Stimulated activated CD4-positive, alpha-beta T cell treated with anti-CD3 and anti-CD28 coated beads, Interleukin-12 subunit alpha, Interleukin-12 subunit beta, amount 100 ng/mL, for 48 hours (primary cell): ENCODE measurements at places on chromosomes 2 and 18.

DNA sequence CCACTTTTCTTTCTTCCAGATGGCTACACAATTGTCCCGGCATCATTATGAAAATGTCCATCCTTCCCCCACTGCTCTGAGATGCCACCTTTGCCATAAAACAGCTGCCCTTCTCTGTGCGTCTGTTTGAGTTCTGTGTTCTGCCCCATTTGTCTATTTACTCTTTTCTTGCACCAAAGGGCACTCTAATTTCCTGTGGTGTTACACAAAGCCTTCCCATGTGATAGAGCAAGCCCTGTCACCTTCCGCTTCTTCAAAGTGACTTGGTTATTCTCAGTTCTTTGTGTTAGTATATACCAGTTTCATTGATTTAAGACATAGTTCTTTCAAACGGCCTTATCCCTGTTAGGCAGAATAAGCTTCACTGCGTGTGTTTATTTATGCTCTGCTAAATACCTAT is 84.1 kb downstream of the FBXO15 start:
- DNase-seq = no peak

DNA sequence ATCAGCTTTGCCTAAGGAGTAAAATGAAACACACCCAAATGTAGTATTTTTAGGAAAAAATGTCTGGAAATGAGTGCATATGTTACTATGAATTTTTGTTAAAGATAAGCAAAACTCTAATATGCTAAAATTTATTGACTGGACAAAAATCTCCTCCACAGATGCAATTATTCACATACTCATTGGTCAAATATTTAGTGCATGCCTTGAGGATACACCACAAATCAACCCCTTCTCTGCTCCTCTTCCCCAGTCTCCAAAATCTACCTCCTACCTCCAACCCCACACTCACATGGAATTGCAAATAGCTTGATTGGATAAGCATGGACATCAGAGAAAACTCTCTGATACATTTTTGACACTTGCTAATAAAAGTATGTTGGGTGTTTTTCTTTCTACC is 95.6 kb upstream of the CDC42EP3 start:
- DNase-seq = no peak

DNA sequence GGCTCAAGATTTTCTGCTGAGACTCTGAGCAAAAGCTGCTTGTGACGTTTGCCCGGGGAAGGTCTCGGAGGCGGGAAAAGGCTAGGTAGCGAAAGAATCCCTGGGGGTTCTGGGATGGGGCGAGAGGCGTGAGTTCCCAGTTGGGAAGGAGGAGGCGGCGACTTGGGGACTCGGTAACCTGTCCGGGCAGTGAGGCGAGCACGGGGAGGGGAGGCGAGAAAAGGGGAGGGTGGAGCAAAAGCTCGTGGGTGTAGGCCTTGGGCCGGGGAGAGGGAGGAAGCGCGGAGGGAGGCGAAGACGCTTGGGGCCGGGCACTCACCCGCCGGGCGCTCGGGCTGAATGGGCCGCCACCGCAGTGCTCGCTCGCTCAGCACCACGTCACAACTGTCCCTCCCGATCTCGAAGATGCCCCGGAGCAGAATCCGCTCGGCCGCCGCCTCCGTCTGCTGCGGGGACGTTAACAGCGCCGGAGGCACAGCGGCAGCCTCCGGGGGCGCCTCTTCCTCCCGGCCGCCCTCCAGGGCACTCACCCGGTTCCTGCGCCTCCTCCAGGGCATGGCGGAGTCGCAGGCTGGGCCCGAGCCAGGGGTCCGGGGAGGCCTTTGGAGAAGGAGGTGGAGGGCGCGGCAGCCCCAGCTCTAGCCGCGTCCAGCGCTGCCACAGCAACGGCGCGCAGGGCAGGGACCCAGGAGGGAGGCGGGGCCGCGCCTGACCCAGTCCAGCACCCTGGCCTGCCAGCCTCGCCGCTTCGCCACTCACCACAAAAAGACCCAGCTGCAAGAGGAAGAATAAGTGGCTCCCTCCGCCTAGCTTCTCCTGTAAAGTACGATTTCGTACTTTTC is at the start of gene CERKL:
TSS of gene CERKL (minus strand) at position 656 of the 842 bp plus-strand sequence. CDS start at position 557, 99 bp downstream.
- peak; percentile 1 for DNase-seq

DNA sequence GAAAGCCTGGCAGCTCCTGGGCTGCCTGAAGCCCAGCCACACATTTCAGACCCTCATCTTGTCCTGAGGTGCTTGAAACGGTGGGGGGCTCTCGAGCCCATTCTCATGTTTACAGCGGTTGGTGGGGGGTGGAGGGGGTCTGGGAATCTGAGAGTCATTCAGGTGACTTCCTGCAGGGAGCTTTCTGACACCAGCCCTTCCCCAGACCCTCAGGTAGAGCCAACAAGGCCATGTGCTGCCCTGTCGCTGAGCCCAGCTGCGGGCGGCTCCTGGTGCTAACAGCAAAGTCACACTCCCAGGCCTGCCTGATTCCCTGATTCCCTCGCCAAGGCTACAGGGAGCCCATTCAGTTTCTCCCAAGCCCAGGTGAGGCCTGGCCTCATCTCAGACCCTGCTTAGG is 324.9 kb upstream of the MEX3C start:
- DNase-seq = no peak

GRCh38 chr2:94984964-94985575 is 40.4 kb upstream of the MAL start:
- no peak for DNase-seq

DNA sequence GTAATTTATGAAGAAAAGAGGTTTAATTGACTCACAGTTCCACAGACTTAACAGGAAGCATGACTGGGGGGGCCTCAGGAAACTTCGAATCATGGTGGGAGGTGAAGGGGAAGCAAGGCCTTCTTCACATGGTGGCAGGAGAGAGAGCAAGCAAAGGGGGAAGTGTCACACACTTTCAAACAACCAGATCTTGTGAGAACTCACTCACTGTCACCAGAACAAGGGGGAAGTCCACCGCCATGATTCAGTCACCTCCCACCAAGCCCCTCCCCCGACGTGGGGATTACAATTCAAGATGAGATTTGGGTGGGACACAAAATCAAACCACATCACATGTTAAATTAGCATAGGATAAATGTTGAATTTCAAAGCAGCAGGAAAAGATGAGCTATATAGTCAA is 56.2 kb downstream of the STRADB start:
- no peak for DNase-seq

GRCh38 chr18:45688833-45689232 is 35.1 kb upstream of the SLC14A1 start:
- DNase-seq = peak; percentile 56

DNA sequence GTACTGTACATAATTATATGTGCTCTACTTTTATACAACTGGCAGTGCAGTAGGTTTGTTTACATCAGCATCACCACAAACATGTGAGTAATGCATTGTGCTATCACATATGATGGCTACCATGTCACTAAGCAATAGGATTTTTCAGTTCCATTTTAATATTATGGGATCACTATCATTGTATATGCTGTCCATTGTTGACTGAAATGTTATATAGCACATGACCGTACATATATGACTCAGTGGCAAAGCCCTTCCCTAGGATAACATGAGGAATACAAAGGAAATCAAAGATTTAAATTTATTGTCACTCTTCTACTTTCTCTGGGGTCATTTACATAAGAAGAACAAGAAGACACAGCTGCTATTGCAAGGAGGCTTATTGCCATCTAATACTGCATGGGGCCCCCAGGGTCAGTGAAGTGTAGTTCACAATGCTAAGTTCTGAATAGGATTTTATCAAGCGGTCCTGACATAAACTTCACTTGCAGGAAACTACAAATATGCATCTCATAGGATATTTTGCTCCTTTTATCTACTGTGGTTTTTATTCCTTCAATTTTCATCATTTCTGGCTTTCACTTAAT is 21.8 kb downstream of the PDE1A start:
- DNase-seq = no peak

DNA sequence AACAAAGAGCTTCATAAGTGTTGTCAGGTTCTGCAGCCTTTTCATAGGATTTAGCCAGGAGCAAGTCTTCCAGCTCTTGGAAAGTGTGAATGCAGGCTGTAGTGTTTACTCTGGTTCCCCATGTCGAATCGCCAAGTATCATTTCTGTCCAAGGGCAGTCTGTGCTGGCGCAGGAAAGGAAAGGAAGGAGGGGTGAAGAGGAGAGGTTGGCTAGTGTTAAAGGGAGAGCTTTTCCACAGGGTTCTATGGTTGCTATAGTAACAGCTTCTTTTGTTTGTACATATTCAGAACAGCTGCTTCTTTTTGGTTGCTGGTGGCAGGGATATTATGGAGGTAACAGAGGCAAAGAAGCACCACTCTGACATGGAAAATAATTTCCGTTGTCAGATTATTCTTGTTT is 69.9 kb downstream of the KCNH7 start:
- DNase-seq = no peak

GRCh38 chr2:20443276-20443920 is 3.5 kb upstream of the RHOB start:
- DNase-seq = no peak

DNA sequence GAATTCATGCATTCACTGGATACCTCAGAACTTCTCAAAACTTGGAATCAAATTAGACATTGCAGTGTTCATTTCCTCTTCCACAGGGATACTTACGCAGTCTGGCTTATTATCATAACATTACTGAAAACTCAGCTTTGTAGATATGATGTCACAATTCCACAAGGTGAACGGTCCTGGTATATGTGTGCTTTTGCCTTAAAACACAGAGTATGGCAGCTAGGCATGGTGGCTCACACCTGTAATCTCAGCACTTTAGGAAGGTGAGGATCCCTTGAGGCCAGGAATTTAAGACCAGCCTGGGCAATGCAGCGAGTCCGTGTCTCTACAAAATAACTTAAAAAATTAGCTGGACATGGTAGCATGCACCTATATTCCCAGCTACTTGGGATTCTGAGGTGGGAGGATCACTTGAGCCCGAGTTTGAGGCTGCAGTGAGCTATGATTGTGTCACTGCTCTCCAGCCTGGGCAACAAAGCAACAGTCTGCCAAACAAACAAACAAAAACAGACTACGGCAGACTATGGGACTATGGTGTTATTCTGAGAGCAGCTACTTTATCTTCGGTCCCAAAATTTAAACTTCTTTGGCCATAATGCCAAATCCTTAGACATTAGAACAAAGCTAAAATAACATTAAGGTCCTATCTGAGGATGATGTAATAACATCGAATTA is 1191.9 kb upstream of the SLC39A10 start:
- DNase-seq = no peak

DNA sequence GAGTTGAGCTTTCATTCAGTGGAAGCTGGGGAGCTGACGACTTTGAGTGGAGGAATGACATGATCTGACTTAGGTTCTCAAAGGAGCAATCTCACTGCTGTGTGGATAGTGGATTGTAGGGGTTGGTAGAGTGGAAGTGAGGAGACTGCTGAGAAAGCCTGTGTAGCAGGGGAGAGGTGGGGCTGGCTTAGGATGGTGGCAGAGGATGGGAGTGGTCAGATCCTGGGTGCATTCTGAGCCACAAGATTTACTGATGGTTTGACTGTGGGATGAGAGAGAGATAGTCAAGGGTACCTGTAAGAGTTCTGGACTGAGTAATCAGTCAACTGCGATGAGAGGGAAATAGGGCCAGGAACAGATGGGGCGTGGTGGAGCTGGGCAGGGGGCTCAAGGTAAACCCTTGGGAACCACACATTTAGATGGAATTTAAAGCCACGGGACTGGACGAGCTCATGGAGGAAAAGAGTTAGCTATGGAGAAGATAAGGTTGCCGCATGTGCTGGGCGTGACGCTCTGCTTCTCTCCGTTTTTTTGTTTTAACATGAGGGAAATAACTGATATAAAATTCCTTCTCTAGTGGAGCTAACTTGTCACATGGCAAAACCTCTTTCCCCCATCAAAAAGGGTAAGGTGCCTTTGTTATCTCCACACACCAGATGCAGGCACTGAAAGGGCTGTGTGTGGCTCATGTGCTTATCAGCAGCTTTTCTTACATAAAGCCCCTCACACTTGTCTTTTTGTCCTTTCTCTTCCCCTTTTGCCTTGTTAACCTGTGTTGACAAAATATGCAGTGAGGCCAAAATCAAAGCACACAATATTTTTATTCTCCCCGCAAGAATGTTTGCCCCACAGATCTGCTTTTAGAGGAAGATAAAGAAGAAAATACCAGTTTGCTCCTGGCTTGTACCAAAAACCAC is 379.8 kb downstream of the TSN start:
- DNase-seq = no peak

- peak; percentile 51 for DNase-seq
Measured at GRCh38 chr2:25672494-25673299, 680 bp downstream of the DTNB start.

DNA sequence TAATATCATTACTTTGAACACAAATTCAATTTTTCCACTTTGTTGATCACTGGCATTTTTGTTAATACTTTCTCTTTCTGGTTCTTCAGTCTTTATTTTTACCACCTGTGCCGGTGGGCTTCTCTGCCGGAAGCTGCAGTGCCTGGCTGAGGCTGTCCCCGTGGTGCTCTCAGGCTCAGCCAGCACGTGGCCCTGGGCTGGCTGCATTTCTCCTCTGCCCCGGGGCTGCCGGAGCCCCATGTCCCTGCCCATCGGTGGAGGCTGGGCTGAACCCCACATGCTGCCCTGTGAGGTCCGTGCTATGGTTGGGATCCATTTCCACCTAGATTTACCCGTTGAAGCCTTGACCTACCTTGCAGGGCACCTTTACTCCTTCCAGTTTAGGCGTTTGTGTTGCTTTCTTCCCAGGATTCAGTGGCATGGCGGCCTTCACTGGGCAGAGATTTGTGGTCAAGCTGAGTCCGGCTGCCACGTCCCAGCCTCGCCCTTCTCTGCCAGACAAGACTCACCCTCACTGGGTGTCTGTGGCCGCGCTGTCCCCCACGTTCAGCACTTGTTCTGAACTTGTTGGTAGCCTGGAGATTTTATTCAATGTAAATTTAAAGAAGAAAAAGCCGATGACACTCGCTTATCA is 12.8 kb upstream of the TMEM18 start:
- no peak for DNase-seq

DNA sequence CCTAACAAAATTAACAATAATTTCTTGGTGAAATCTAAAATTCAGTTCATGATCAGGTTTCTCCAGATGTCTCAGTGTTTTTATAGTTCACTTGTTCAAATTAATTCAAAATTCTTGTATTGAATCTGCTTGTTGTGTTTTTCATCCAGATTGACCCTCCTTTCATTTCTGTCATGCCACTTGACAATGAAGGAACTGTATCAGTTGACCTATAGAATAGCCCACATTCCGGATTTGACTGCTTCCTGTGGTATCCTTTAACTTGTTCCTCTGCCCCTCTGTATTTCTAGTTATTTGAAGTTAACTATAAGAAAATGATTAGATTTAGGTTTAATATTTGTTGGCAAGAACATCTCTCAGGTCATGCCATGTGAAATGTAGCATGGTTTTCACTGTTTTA is 53.3 kb downstream of the TWSG1 start:
- DNase-seq = no peak

DNA sequence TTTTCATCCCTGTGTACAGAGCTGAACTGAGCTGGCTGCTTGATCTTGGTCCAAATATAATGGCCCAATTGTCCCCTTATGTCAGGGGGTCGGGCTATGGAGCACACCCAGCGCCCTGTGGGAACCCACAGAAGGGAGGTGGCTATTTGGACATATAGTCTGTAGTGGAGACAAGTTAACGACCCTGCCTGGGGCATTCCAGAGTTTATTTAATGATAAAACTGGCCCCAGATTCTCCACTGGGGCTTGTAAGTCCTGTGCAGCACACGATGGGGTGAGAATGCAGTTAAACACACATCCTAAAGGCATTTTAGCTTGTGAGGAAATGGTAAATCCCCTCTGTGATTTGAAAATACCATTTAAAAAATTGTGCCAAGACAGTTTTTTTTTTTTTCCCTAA is 72.9 kb downstream of the QPCT start:
- no peak for DNase-seq

GRCh38 chr2:154670083-154670482 is 28.4 kb upstream of the KCNJ3 start:
- no peak for DNase-seq
